ENCODE measurements at places on chromosomes 12 and 14. TPM values are rescaled to one million over a fixed set of nuclear protein-coding genes. Genes with fewer than 3 reads are reported as not detected.

SLC4A8 gene
- 5.8 TPM for total RNA-seq

OTUB2 gene
- 7.7 TPM for total RNA-seq

PDZRN4 gene
- 24.8 TPM for total RNA-seq

AICDA gene
- 0.16 TPM for total RNA-seq

FOXN4 gene
- 0.49 TPM for total RNA-seq

DTX1 gene
- 16.7 TPM for total RNA-seq

JPH4 gene
- 11.8 TPM for total RNA-seq

RNASE12 gene
- not detected for total RNA-seq

TPH2 gene
- total RNA-seq: 0.90 TPM

GPRC5A gene
- 42.3 TPM for total RNA-seq

BCAT1 gene
- total RNA-seq: 108 TPM

ABCD2 gene
- total RNA-seq: 0.31 TPM

MRPL42 gene
- 106 TPM for total RNA-seq

KRT6C gene
- total RNA-seq: not detected

KRT8 gene
- 11.5 TPM for total RNA-seq

PPP1R1A gene
- 14.1 TPM for total RNA-seq

ACTR6 gene
- 31.2 TPM for total RNA-seq

CIDEB gene
- 0.92 TPM for total RNA-seq

LRRC10 gene
- total RNA-seq: 0.10 TPM

TMEM30B gene
- 0.04 TPM for total RNA-seq

SLCO1B1 gene
- 0.37 TPM for total RNA-seq

CCDC175 gene
- not detected for total RNA-seq

KRT73 gene
- total RNA-seq: not detected

NAB2 gene
- 13.4 TPM for total RNA-seq

LRRC43 gene
- total RNA-seq: 1.1 TPM

B4GALNT3 gene
- total RNA-seq: 5.4 TPM

TMEM121 gene
- 4.9 TPM for total RNA-seq

EPYC gene
- not detected for total RNA-seq

KIF26A gene
- total RNA-seq: 14.2 TPM

TEDC1 gene
- total RNA-seq: 12.4 TPM

CFAP73 gene
- 2.1 TPM for total RNA-seq

RASSF9 gene
- total RNA-seq: 0.11 TPM

INHBC gene
- total RNA-seq: 0.23 TPM

SOAT2 gene
- 1.8 TPM for total RNA-seq

TDRD9 gene
- total RNA-seq: not detected

FBLN5 gene
- 496 TPM for total RNA-seq

GZMB gene
- not detected for total RNA-seq

SLC24A4 gene
- 0.09 TPM for total RNA-seq

GRIP1 gene
- total RNA-seq: 38.1 TPM

ASPG gene
- not detected for total RNA-seq

MYRFL gene
- 0.33 TPM for total RNA-seq

TCL1B gene
- total RNA-seq: 0.38 TPM

FOXA1 gene
- total RNA-seq: 54.3 TPM

KRT78 gene
- total RNA-seq: 1.5 TPM

ARHGAP9 gene
- 6.5 TPM for total RNA-seq

KRT6B gene
- total RNA-seq: not detected

KSR2 gene
- total RNA-seq: 3.3 TPM
